ENCODE measurements at places on chromosomes 12 and 14.
A peak's percentile ranks its signal among the peaks of the same experiment; 100 is the strongest.

GRCh38 chr14:65412856-65413738 lies 567 bp downstream of the FUT8 start:
- DNase-seq: peak; percentile 88

- no peak for DNase-seq
Observed at GRCh38 chr12:14834509-14834908, 8.8 kb downstream of the ART4 start.

- peak; percentile 63 for DNase-seq
Observed at GRCh38 chr12:78146365-78146772, 315.7 kb downstream of the NAV3 start.

DNA sequence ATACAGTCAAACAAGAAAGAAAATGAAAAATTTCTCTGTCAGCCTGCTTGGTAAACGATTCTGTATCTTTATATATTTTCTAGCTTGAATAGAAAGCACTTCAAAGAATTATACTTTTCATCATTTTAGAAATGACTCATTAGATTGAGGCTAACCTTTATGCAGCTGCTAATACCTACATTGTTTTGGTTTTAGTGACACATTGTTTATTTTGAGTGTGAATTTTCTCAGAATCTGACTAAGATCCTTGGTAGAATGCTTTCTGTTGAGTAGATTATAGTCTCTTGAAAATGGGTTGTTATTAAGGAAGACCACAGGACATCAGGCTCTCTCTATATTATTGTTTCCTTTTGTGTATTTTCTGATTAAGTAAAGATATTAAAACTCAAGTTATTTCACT lies at the start of gene PMCH:
Gene PMCH (minus strand): TSS at position 45 of the 400 bp plus-strand sequence. CDS start 63 bp downstream, outside the sequence.
- peak; percentile 49 for DNase-seq

GRCh38 chr12:109656743-109657142 lies 56.9 kb upstream of the FAM222A start:
- DNase-seq: no peak

DNA sequence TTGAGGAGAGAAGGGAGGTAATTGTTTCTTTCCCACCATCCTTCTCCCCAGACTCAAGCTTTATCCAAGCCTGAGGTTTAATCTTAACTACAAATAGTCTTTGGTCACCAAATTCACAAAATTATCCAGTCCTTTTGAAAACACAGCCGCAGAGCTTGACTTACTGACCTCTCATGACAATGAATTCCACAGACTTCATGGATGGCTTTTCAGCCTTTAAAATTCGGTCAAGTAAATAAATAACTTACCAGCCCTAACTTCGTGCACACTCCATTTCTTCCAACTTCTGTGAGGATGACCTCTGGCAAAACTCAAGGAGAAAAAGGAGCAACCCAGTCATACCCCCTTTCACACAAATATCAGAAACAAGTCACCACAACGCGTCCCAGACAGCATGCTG lies 137.0 kb upstream of the CDKN3 start:
- no peak for DNase-seq

DNA sequence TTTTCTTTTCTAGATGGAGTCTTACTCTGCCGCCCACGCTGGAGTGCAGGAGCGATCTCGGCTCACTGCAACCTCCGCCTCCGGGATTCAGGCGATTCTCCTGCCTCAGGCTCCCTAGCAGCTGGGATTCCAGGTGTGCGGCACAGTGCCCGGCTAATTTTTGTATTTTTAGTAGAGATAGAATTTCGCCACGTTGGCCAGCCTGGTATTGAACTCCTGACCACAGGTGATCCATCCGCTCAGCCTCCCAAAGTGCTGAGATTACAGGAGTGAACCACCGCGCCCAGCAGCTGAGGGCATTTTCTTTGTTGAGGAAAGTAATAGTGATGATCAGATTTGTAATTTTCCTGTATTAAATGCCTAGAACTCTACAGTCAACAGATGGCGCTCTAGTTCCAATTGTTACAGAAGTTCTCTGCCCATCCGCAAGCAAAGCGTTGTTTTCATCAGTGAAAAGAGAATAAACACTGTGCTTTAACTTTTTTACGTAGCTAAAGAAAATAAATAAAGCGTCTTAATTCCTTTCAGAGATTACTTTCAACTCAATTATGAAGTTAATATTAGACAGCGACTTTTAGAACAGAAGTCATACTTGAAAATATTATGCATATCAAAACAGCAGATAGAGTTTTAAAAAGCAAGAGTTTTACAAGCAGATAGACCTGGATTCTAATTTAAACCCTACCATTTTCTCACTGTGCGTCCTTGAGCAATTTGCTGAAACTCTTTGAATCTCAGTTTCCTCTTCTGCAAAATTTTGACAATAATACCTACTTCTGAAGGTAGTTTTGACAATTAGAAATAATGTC lies 335.1 kb downstream of the DUSP6 start:
- peak; percentile 55 for DNase-seq

DNA sequence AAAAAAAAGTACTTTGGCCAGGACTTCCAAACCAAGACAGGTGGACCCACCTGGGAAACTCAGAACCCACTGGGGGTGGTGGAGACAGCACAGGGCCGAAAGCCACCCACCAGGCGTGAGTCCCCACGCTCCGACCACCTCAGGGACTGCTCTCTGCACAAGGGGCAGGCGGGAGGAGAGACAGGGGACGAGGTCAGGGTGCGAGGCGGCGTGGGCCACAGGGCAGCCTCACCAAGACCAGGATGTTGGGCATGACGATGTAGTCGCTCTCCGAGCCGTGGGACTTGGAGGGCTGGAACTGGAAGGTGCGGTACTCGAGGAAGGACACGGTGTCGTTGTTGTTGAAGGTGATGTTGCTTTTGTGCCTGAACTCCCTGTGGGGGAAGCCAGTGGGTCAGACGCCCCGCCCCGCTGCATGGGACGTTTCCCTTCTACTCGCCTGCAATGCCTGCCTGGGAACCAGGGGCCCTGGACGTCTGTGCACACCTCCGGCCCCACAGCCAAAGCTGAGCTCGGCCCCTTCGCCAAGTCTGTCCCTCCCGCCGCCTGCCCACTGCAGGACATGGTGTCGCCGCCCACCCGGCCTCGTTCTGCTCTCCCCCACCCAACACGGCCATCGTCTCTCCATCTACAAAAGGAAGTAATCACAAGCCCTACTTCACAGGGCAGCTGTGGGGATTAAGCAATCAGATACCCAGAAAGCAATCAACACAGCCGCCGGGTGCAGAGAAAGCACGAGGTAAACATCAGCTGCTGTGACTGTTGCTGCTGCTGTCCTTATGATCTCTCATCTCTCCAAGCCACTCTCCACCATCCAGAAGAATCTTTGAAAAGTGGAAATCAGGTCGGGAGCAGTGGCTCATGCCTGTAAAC lies 48.7 kb downstream of the SCARB1 start:
- DNase-seq: peak; percentile 58

DNA sequence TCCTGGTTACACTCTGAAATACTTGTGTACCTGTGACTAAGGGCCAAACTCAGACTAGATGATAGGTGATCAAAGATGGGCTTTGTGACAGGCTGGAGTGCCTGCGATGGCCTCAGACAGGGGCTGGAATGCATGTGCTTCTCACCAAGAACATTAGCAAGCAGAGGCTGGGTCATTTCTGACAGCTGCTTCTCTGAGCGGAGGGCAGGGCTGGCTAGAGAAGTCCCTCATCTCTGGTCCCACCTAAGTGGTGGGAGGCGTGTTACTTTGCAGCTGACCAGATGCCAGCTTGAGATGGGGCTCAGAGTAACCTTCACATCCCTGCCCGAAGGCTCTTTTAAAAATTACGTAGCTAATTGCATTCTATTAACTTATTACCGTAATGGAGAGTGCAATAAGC lies 106.8 kb upstream of the RTL1 start:
- no peak for DNase-seq

- no peak for DNase-seq
Observed at GRCh38 chr12:130465046-130465445, 127.4 kb downstream of the PIWIL1 start.

GRCh38 chr12:118842866-118843265 lies 138.5 kb upstream of the SRRM4 start:
- no peak for DNase-seq

- peak; percentile 84 for DNase-seq
Observed at GRCh38 chr12:32125455-32126084, 18.9 kb downstream of the BICD1 start.

GRCh38 chr14:60184146-60184904 lies 19.1 kb upstream of the DHRS7 start:
- DNase-seq: no peak

GRCh38 chr14:89502966-89503365 lies 85.9 kb upstream of the FOXN3 start:
- DNase-seq: no peak

GRCh38 chr12:124745891-124746570 lies 117.6 kb downstream of the SCARB1 start:
- peak; percentile 98 for DNase-seq

GRCh38 chr12:102371165-102371564 lies 109.2 kb downstream of the IGF1 start:
- no peak for DNase-seq

GRCh38 chr12:108560321-108560721 lies 652 bp downstream of the SART3 start:
- DNase-seq: peak; percentile 78

DNA sequence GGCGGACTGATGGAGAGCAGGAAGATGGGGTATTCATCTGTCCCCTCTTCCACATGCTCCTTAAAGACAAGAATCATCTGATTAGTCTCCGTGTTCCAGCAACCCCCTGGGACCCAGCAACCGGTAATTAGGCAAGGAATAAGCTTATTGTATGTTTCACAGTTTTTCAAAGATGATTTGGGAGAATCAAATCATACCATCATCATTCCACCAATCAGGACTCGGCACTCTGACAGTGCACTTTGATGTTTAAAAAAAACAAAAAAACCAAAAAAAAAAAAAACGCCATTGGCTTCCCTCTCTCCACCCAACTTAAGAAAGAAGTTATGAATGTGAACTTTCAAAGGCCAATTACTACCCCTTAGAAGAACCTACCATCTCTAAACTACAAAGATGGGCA lies 1.3 kb upstream of the DYNC1H1 start:
- no peak for DNase-seq

GRCh38 chr12:80269803-80270552 lies 170.6 kb downstream of the OTOGL start:
- no peak for DNase-seq

- no peak for DNase-seq
Observed at GRCh38 chr12:28759333-28759732, 389.7 kb upstream of the FAR2 start.

- no peak for DNase-seq
Observed at GRCh38 chr12:112705037-112705632, 86.4 kb upstream of the RPH3A start.

GRCh38 chr14:51616724-51617409 lies 34.8 kb upstream of the FRMD6 start:
- DNase-seq: no peak

DNA sequence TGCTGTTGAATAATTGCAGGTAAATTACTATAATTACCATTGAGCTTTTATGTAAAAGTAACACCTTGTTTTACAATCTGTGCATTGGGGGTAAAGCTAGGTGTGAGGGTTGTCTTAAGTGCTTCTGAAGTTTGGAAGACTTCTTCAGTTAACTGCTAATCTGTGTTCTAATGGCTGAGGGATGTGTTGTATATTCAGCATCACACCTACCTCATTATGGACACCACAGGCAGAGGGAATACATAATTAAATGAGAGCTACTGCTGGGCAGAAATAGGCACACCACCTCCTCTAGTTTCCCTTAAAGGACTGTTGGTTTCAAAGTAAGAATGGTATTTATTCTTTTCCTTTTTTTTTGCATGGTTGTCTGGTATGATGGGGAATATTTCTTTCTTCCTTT lies 502.3 kb upstream of the RGS6 start:
- no peak for DNase-seq

DNA sequence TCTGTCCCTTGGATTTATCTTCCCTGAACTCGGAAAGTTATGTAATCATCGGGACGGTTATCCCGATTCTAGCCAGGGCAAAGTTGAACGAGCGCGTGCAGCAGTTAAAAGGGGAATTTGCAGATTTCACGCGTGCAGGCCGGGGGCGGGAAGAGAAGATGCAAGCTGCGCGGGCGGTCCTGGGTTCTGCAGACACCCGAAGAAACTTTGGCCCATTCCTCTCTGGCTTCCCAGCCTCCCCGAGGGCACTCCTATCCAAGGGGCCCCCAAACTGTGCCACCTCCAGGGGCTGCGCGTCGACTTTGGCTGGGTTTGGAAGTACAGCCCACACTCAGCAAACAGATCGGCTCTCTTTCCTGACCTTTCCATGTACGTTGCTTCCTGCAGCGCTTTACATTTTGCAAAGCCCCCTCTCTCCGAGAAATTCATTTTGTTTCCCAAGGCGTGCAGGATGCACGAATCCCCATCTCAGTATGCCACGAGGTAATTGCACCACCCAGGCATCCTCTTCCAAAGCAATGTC lies 941 bp upstream of the PPP1CC start:
- peak; percentile 73 for DNase-seq

DNA sequence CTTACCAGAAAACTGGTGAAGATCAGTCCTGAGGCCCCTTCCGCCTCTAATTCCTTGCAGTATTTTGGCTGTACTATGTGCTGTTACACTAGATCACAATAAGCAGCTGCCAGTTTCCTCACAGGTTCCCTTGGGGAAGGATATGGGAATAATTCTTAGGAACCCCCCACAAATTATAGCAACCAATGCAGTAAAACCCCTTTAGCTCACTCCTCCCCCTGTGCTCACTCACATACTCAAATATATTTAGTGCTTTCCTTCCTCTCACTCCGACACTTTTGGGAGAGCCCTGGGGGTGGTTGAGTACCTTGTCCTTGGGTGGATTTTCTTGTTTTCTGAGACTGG lies 162.7 kb downstream of the ETV6 start:
- DNase-seq: no peak

- DNase-seq: no peak
Observed at GRCh38 chr12:108514468-108514972, 557 bp upstream of the FICD start.

- peak; percentile 30 for DNase-seq
Observed at GRCh38 chr14:22532345-22533056, 56.5 kb downstream of the DAD1 start.

- no peak for DNase-seq
Observed at GRCh38 chr12:125157177-125157576, 91.9 kb downstream of the AACS start.

- no peak for DNase-seq
Observed at GRCh38 chr14:69288011-69288771, 28.2 kb downstream of the GALNT16 start.

- no peak for DNase-seq
Observed at GRCh38 chr14:45057881-45058364, 26.0 kb upstream of the PRPF39 start.

DNA sequence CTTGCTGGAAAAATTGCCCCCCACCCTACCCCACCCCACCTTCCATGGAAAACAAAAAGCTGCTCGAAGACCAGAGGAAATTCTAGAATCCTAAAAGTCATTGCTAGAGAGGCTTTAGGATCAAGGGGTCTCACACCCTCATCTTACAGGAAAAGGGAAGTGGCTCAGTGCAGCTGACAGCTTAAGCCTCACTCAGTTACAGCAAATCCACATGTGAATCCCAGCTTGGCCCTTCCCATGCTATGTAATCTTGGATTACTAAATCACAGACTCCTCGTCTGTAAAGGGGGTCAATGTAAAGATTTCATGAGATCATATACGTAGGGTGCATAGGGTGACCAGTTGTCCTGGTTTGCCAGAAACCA lies 25.9 kb downstream of the CMKLR1 start:
- no peak for DNase-seq
